Vagina (tissue), 2 donors: ENCODE measurements at places on chromosomes 3 and 15.

DNA sequence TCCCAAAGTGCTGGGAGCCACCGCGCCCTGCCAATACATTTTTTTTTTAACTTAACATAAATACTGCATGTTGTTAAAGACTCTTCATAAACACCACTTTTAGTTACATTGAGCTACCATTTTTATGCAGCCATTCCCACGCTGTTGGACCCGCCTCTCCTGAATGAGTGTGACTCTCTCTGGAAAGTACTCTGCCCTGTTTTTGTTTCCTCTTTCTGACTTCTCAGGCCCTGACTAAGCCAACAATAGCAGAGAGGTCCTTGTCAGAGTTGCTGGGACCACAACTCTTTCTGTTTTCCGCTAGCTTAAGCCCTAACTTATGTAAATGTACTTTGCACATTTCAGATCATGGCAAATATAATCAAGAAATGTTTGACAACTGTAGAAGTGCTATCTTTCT is 35.2 kb downstream of the PARP15 start:
- no peaks in the 10 kb centered on the region for H3K4me1 ChIP-seq
- no peak overlapping the region for H3K27ac ChIP-seq
- no peak overlapping the region for H3K4me3 ChIP-seq
- DNase-seq, result no peak

DNA sequence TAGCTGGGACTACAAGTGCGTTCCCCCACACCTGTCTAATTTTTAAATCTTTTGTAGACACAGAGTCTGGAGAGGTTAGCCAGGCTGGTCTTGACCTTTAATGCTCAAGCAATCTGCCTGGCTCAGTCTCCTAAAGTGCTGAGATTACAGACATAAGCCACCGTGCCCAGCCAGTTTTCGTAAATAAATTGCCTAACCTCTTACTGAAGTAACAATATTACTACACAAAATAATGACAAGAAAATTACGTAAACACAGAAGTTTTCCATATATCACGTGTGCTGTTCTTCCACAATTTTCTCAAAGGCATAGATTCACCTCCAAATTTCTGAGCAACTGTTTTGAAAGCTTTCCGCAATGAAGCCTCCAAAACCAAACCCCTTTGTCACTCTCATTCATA is 58.1 kb upstream of the PROK2 start:
- H3K4me1 ChIP-seq, result no peaks in the 10 kb centered on the region
- no peaks in the 10 kb centered on the region for H3K36me3 ChIP-seq
- H3K4me3 ChIP-seq, result no peak overlapping the region
- DNase-seq, result no peak

DNA sequence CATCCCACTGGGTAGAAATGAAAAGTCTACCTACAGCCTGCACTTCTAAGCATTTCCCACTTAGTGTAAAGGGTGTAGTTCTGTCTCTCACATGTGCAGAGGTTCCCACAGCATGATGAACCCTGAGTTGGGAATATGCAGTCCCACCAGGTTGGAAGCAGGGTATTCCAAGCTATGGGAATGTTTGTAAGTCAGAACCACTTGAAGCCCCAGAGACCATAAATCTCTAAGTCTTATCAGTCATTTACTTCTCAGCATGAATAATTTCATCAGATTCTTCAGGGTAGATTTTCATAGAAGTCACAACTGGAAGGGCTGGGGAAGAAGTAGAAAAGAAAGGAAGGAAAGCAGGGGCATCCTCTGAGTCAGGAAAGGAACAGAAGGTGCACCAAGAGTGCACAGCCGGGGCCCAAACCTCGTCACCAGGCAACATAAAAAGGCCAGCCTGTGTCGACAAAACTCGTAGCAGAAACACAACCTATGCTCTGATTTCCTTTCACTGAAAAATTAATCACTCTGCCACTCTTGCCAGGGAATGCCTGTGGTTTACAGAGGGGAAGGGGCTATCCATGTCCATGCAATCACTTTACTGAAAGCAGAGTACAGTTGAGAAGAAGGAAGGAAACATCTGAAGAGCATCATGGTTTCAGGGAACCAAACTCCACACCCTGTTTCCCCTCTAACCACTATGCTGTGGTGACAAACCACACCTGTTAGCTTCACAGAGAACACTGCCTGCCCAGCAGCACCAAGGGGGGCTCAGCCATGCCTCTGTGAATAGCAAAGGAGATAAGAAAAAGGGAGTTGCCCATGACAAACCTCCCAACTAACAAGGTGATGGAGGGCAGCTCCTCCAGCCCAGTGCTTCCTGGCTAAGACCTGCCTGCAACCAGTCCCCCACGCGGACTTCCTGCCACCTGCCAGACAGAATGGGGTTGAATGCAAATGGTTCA is 40.5 kb downstream of the SH3BP5 start:
- peaks cover 83% of the 10 kb centered on the region for H3K4me1 ChIP-seq
- H3K4me3 ChIP-seq, result no peak overlapping the region

DNA sequence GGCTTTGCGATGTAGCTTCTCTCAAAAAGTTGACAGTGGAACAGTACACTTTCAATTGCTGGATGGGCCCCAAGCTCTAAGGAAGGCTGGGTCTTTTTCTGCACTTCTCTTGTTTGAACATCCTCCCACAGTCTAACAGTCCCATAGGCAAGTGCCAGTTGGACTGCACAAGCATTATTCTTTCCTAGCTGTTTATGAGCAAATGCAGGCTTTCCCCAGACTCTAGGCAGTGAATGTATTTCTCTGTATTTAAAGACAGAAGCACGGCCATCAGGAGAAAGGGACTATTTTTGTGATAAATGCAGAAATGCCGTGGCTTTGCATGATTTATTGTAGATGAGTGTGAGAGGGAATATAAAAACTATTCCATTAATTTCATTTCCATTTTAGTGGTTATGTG is 539.3 kb upstream of the LMCD1 start:
- H3K27me3 ChIP-seq, result no peaks in the 10 kb centered on the region
- H3K36me3 ChIP-seq, result no peaks in the 10 kb centered on the region
- no peaks in the 10 kb centered on the region for H3K4me1 ChIP-seq
- H3K4me3 ChIP-seq, result no peak overlapping the region
- no peak for DNase-seq
